ENCODE measurements at places on chromosomes 11 and 22.

DNA sequence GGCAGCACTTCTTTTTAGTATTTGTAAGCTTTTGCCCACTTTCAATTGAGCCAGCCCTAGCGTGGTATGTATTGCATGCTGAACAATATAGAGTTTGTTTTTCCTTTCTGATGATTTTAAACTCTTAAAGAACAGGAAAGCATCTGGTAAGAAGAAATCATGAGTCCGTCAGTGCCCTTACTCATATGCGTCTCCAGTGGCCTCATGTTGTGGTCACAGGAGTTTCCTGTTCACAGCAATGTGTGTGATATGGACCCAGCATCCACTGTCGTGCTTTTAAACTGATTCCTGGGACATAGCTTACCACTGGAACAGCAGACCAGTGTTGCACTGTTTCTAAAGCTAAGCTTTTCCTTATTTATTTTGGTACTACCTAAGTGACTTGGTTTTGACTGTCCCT lies 40.1 kb downstream of the BID start:
- peak; percentile 32 for DNase-seq

GRCh38 chr11:117281159-117281558 lies 10.0 kb upstream of the BACE1-AS start:
- no peak for DNase-seq

- no peak for DNase-seq
Observed at GRCh38 chr11:124311269-124311668, 2.5 kb downstream of the OR8D1 start.

GRCh38 chr11:5043380-5043779 lies 2.9 kb upstream of the OR52J3 start:
- DNase-seq = no peak

DNA sequence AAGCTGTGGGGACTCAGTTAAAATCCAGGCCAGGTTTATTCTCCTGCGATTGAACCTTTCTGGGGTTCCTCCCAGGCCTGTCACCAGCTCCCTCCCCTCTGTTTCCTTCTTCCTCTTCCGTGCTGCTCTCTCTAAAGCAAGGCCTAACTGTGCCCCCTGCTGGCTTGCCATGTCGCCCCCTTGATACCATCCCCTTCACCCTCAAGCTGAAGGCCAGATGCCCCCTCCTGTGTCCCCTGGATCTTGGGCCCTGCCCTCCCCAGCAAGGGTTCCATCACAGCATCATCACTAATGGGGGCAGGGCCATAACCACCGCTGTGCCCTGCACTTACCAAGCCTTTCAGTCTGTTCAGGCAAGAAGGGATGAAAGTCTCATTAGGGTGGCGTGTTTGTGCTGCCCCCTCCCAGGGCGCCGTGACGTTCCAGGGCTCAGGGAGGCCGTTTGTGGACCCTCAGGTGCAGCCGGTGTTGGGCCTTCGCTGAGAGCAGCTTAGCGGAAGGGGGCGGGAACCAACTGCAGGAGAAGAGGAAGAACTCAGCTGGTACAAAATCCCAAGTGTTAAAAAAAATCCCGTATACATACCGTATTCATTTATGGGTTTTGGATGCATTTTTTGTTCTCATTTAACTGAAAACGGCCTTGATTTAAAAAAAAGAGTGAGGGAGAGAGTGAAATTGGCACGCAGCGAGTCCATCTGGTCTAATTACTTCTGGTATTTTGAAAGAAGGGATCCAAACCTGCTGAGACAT lies 69.9 kb downstream of the MPPED1 start:
- DNase-seq = peak; percentile 6

GRCh38 chr11:17652556-17652955 lies 66.8 kb upstream of the MYOD1 start:
- no peak for DNase-seq

GRCh38 chr11:66855574-66856495 lies 1.0 kb upstream of the LRFN4 start:
- peak; percentile 85 for DNase-seq

GRCh38 chr11:122418032-122418431 lies 237.5 kb upstream of the UBASH3B start:
- DNase-seq = no peak

GRCh38 chr22:17597217-17597616 lies 31.3 kb downstream of the ATP6V1E1 start:
- DNase-seq = no peak

DNA sequence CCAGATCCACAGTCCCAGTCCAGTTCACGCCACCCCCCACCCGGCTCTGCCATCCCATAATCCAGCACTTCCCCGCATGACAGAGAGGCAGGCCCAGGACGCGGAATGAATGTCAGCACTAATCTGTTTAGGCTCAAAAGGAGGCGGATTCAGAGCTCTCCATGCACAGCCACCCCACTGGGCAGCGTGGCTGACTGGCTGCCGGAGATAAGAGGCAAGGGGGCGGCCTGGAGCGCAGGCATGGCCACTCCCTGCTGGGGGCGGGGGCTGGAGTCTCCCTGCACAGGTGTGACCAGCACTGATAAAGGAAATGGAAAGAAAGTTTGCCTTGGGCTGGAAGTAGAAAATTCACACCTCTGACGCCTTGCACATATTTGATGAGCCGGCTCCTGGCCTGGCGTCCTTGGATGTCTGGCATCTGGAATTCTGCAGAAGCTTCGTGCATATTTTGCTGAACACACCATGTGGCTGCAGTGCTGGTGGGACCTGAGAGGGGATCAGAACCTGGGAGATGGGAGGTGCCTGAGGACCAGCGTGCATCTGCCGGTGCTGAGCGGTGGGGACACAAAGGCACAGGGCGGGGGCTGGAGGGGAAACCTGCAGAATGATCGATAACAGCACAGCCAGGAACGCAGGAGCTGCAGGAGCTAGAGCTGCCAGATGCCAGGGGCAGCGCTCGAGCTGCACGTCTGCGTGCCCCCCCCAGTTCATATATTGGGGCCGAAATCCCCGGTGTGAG lies 344.4 kb downstream of the CTTN start:
- DNase-seq = no peak

DNA sequence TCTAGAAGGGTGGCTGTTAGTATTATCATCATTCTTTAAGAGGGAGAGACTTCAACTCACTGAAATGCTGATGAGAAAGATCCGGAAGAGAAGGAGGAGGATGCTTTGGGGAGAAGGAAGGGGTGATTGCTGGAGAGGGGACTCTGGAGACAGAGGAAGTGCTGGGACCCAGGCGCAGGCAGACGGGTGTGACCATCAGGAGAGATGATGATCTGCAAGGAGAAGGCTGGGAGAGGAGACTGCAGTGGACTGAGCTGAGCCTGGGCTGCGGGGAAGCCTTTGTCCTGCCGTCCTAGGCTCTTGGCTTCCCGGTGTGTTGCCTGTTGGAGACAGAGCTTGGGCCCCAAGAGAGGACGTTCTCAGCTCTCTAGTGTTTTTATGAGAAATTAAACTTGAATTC lies 22.6 kb downstream of the RASD2 start:
- DNase-seq = no peak
